HFFc6 (cell line): ENCODE measurements at places on chromosomes 2 and 18. TPM values are rescaled to one million over a fixed set of nuclear protein-coding genes. Genes with fewer than 3 reads are reported as not detected.

- DNase-seq = no peak
- H3K27me3 ChIP-seq = no peaks in the 10 kb centered on the region
- no peaks in the 10 kb centered on the region; the same call in 1 of the 2 replicates for H3K36me3 ChIP-seq
- no peak overlapping the region for H3K27ac ChIP-seq
- no peak overlapping the region for H3K4me3 ChIP-seq
These were observed 168.5 kb downstream of the CBLN2 start for GRCh38 chr18:72375618-72376017.

Gene SPIRE1
- total RNA-seq = 22.2 to 33.0 TPM (median 29.1 TPM) in 3 replicates

Gene EMILIN2
- total RNA-seq = 5.8 to 8.0 TPM (median 6.4 TPM) in 3 replicates

- peak overlapping the region; percentile 94 for H3K27ac ChIP-seq
- H3K4me1 ChIP-seq = peaks cover 71% of the 10 kb centered on the region
- H3K4me3 ChIP-seq = peak overlapping the region; percentile 38; the same call in 1 of the 2 replicates
- H3K27me3 ChIP-seq = peaks cover 1% of the 10 kb centered on the region
These were observed 55.3 kb downstream of the HS1BP3 start for GRCh38 chr2:20595439-20596192.

Gene CIB4
- not detected in 3 replicates for total RNA-seq

- H3K4me1 ChIP-seq = peaks cover 11% of the 10 kb centered on the region
- H3K36me3 ChIP-seq = peaks cover 5% of the 10 kb centered on the region; the same call in 1 of the 2 replicates
- H3K4me3 ChIP-seq = no peak overlapping the region
- no peak overlapping the region; the same call in 1 of the 2 replicates for H3K27ac ChIP-seq
- peaks cover 29% of the 10 kb centered on the region for H3K27me3 ChIP-seq
- DNase-seq = peak; percentile 47
These were observed 8.7 kb downstream of the TMEM169 start for GRCh38 chr2:216090369-216090786.

DNA sequence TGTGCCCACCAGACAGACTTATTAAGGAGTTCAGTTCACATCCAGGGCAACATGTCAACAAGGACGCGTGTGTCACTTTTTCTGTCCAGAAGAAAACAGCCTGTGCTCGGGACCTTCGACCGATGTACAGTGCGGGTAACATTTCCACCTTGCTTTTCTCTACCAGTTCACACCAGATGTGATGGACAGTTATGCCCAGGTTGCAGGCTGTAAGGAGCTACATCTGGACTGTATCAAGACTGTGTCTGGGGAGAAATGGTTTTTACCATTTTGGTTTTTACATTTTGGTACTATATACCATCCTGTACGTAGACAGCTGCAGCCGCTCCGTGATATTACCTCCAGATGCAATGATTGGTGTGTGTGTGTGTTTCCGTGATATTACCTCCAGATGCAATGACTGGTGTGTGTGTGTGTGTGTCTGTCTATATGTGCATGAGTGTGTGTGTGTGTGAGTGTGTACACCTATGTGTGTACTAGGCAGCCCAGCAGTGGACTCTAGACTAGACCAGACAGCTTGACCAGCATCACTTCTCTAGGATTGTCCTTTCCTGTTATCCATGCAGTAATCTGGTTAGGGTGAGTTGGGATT is 118.0 kb downstream of the COL6A3 start:
- no peak for DNase-seq
- no peaks in the 10 kb centered on the region; the same call in 1 of the 2 replicates for H3K27me3 ChIP-seq
- peaks cover 92% of the 10 kb centered on the region for H3K4me1 ChIP-seq
- no peak overlapping the region for H3K4me3 ChIP-seq
- H3K27ac ChIP-seq = peak overlapping the region; percentile 59

DNA sequence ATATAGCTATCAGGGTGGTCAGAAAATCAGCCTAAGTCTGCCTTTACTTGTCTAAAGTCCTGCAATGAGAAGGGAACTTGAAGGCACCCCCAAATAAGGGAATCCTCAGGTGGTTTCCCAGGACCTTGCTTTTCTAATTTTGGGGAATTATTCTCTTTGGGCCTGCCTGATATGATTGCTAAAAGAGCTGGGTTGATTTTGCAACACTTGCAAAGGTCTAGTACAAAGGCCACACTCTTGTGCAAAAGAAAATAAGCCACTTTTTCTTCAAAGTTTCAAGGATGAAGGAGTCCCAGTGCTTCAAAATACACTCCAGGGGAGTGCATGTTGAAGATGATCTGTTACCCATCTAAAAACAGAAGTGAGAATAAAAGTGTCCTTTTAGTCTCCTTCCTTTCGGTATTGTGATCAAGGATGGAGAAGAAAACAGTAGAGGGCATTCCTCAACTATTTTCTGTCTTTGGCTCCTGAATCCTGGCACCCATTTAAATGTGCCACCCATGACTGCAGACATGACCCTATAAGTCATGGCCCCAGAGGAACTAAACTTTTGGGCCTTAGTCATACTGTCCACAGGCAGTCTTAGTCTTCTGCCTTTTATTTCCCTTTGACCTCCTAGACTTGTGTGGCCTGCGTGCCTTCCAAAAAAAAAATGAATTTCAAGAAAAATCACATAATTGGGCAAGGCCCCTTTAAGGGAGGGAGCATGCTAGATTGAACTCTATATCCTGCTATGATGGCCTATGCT is 5.1 kb downstream of the SULT1C3 start:
- H3K4me3 ChIP-seq = no peak overlapping the region
- peaks cover 8% of the 10 kb centered on the region; the same call in 1 of the 2 replicates for H3K4me1 ChIP-seq
- DNase-seq = no peak
- no peak overlapping the region for H3K27ac ChIP-seq

GRCh38 chr2:74066491-74067203 is 81.1 kb downstream of the BOLA3 start:
- no peak overlapping the region for H3K27ac ChIP-seq
- H3K4me1 ChIP-seq = 0 out of 2 replicates have a peak, but pooled peaks cover 5% of the 10 kb centered on the region
- no peak for DNase-seq
- no peak overlapping the region for H3K4me3 ChIP-seq
- H3K27me3 ChIP-seq = no peaks in the 10 kb centered on the region

Gene GLI2
- 37.9 to 45.6 TPM (median 41.2 TPM) in 3 replicates for total RNA-seq

DNA sequence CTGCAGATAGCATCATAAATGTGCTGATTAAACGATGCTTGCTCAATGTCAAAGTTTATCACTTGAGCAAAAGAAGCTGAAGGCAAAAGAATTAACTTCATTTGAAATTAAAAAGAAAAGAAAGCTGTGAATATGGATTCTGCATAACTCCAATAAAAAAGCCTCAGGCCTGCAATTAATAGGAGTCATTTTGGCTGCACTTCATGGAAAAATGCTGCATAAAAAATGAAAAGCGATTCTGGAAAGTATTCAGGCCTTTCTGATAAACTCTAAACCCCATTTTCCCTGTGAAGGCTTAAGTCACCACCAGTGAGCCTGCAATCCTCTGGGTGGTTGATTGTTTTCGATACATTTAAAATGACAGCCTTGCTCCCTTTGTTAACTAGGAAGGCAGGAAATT is 1793.4 kb downstream of the SUCLG1 start:
- no peak overlapping the region for H3K4me3 ChIP-seq
- H3K4me1 ChIP-seq = no peaks in the 10 kb centered on the region
- H3K36me3 ChIP-seq = no peaks in the 10 kb centered on the region
- no peak for DNase-seq
- H3K27me3 ChIP-seq = no peaks in the 10 kb centered on the region
- no peak overlapping the region for H3K27ac ChIP-seq

GRCh38 chr2:85435220-85435958 is 16.9 kb downstream of the SH2D6 start:
- peaks cover 15% of the 10 kb centered on the region for H3K4me1 ChIP-seq
- no peak for DNase-seq
- H3K4me3 ChIP-seq = no peak overlapping the region

- peaks cover 12% of the 10 kb centered on the region; the same call in 1 of the 2 replicates for H3K36me3 ChIP-seq
- DNase-seq = no peak
- H3K4me1 ChIP-seq = peaks cover 5% of the 10 kb centered on the region; the same call in 1 of the 2 replicates
These were observed 49.1 kb downstream of the CHMP3 start for GRCh38 chr2:86513948-86514660.

Gene IHH
- not detected in 3 replicates for total RNA-seq

DNA sequence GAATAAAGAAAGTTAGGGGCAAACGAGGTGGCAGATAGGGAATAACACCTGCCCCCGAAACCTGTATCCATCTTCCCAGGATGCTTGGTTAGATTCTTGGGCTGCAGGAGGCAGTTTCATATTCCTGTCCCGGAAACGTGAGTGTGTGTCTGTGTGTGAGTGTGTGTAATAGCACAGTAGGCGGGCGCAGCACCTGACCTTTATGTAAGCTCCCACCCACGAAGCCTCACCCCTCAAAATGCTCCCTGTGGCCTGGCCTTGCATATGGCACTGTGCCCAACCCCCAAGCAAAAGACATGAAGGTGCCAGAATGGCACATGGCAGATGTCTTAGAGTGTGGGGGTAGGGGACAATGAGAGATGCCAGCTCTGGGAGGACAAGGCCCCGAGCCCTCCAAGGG is 48.9 kb downstream of the EFR3B start:
- H3K27me3 ChIP-seq = peaks cover 24% of the 10 kb centered on the region
- DNase-seq = no peak
- H3K27ac ChIP-seq = no peak overlapping the region
- H3K4me1 ChIP-seq = no peaks in the 10 kb centered on the region

GRCh38 chr2:98253461-98254070 is 92.7 kb upstream of the CNGA3 start:
- no peak overlapping the region for H3K27ac ChIP-seq
- no peak overlapping the region for H3K4me3 ChIP-seq
- H3K27me3 ChIP-seq = peaks cover 21% of the 10 kb centered on the region
- H3K4me1 ChIP-seq = no peaks in the 10 kb centered on the region; the same call in 1 of the 2 replicates
- no peak for DNase-seq

DNA sequence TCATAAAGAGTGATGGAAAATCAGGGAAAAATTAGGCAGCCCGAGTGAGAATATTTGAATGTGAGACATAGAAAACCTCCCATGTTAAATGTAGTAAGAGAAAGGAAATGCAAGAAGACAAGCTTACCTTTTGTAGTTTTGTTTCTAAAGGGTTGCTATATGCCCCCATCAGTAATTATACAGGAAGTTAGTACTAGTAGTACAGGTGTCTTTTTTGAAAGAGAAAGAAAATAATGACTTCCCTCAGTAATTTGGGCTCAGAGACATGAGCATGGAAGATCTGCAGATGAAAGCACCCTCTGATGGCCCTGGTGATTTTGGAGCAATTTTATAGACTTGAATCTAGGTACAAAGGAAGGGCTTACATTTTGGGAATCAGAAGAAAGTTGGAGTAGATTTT is 80.8 kb downstream of the RHBDD1 start:
- H3K27me3 ChIP-seq = no peaks in the 10 kb centered on the region
- no peak overlapping the region for H3K27ac ChIP-seq
- H3K4me1 ChIP-seq = peaks cover 53% of the 10 kb centered on the region
- no peak overlapping the region for H3K4me3 ChIP-seq

GRCh38 chr2:190668892-190669291 is 20.0 kb downstream of the NAB1 start:
- H3K4me1 ChIP-seq = peaks cover 37% of the 10 kb centered on the region
- no peaks in the 10 kb centered on the region; the same call in 1 of the 2 replicates for H3K27me3 ChIP-seq
- H3K36me3 ChIP-seq = peaks cover 23% of the 10 kb centered on the region
- DNase-seq = no peak
- no peak overlapping the region for H3K4me3 ChIP-seq

- peaks cover 8% of the 10 kb centered on the region; the same call in 1 of the 2 replicates for H3K4me1 ChIP-seq
- H3K4me3 ChIP-seq = no peak overlapping the region
- H3K27ac ChIP-seq = no peak overlapping the region
- no peak for DNase-seq
- no peaks in the 10 kb centered on the region for H3K36me3 ChIP-seq
- no peaks in the 10 kb centered on the region for H3K27me3 ChIP-seq
These were observed 674.3 kb upstream of the NRXN1 start for GRCh38 chr2:51706220-51706619.

- no peak for DNase-seq
- no peak overlapping the region for H3K4me3 ChIP-seq
- H3K27me3 ChIP-seq = no peaks in the 10 kb centered on the region; the same call in 1 of the 2 replicates
- no peak overlapping the region for H3K27ac ChIP-seq
These were observed 1999.1 kb upstream of the CELF4 start for GRCh38 chr18:39564716-39565115.

Gene ZNF396
- 0.31 to 0.48 TPM (median 0.45 TPM) in 3 replicates for total RNA-seq

Gene TMEM37
- not detected in 3 replicates for total RNA-seq

GRCh38 chr2:68800027-68800401 is 65.4 kb downstream of the ARHGAP25 start:
- H3K4me1 ChIP-seq = peaks cover 7% of the 10 kb centered on the region
- DNase-seq = no peak
- H3K27ac ChIP-seq = no peak overlapping the region
- no peak overlapping the region for H3K4me3 ChIP-seq
- H3K36me3 ChIP-seq = no peaks in the 10 kb centered on the region
- peaks cover 37% of the 10 kb centered on the region for H3K27me3 ChIP-seq

Gene GPR39
- 1.6 to 3.0 TPM (median 1.8 TPM) in 3 replicates for total RNA-seq

GRCh38 chr2:10229462-10230099 is 73.1 kb upstream of the HPCAL1 start:
- peaks cover 31% of the 10 kb centered on the region for H3K27me3 ChIP-seq
- H3K4me3 ChIP-seq = no peak overlapping the region
- no peak overlapping the region for H3K27ac ChIP-seq
- no peak for DNase-seq
- H3K36me3 ChIP-seq = no peaks in the 10 kb centered on the region

Gene MDH1B
- 0.18 to 0.46 TPM (median 0.21 TPM) in 3 replicates for total RNA-seq

DNA sequence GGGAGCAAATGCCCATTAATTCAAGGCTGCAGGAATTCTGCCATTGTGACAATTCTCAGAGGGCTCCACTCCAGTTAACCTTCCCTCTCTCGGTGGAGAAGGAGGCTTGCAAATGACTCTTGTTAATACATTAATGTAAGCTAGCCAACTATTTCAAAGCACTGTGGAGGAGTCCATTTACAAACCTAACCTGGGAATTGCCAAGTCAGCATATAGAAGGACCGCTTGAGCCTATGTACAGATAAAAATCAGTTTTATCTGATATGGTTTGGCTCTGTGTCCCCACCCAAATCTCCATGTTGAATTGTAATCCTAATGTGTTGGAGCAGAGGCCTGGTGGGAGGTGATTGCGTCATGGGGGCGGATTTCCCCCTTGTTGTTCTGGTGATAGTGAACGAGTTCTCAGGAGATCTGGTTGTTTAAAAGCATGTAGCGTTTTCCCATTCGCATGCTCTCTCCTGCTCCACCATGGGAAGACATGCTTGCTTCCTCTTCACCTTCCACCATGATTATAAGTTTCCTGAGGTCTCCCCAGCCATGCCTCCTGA is 366.7 kb downstream of the LRATD1 start:
- no peak overlapping the region for H3K27ac ChIP-seq
- no peaks in the 10 kb centered on the region for H3K4me1 ChIP-seq
- no peaks in the 10 kb centered on the region for H3K36me3 ChIP-seq

DNA sequence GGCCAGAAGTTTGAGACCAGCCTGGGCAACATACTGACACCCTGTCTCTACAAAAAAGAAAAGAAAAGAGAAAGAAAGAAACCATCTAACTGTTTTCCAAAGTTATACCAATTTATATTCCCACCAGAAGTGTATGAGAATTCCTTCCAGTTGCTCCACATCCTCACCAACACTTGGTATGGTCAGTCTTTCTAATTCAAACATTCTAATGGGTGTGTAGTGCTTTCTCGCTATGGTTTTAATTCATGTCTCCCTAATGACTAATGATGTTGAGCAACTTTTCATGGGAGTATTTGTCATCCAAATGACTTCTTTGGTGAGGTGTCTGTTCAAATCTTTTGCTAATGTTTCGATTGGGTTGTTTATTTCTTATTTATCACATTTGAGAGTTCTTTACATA is 10.5 kb upstream of the B3GNT7 start:
- H3K27ac ChIP-seq = no peak overlapping the region
- peaks cover 24% of the 10 kb centered on the region for H3K4me1 ChIP-seq
- no peak overlapping the region for H3K4me3 ChIP-seq
- DNase-seq = peak; percentile 6
- H3K27me3 ChIP-seq = peaks cover 15% of the 10 kb centered on the region
- peaks cover 30% of the 10 kb centered on the region for H3K36me3 ChIP-seq

Gene CD302
- total RNA-seq = 1.6 to 4.7 TPM (median 2.0 TPM) in 3 replicates
